ENCODE measurements at places on chromosomes 5 and 9.

GRCh38 chr5:17154211-17154996, 63.0 kb upstream of the BASP1 start:
- DNase-seq = no peak

DNA sequence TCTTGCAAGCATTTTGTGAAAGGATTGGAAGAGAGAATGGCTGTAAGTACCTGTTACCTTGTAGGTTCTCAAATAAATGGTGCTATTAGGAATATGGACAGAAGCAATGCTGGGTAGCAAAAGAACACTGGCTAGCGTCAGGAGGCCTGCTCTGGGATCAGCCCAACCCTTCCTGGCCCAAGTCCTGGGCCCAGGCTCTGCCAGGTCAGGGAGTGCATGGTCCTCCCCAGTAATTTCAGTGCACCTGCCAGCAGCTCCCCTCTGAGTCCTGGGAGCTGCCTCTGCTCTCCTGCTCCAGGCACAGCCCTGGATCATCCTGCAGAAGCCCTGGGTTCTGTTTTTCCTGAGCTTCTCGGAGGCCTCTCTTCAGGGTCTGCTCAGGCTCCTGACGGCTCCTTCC, 89.5 kb upstream of the ARAP3 start:
- no peak for DNase-seq

DNA sequence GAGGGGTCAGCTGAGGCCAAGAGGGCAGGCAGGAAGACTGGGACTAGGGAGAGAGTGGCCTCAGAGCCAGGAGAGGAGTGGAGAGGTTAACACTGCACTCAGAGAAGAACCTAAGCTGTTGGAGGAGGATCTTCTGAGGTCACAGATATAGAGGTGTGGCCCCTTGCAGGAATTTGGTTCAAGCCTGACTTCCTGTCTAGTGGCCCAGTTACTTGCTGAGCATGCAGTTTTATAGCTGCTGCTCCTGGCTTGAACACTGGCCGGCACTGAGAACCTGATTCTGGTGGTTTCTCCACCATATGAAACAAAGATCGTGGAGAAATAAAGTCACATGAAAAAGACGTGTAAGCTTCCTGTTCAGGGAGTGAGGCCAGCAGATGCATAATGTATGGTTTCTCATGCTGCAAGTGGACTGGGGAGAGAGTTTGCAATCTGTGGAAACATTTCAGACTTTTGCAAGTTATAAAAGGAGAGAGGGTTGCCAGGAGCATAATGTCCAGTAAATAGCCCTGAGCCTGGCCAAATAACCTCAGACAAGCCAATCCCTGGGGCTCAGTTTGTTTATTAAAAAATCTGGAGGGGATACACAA, 82.6 kb downstream of the GALNT10 start:
- DNase-seq = no peak

DNA sequence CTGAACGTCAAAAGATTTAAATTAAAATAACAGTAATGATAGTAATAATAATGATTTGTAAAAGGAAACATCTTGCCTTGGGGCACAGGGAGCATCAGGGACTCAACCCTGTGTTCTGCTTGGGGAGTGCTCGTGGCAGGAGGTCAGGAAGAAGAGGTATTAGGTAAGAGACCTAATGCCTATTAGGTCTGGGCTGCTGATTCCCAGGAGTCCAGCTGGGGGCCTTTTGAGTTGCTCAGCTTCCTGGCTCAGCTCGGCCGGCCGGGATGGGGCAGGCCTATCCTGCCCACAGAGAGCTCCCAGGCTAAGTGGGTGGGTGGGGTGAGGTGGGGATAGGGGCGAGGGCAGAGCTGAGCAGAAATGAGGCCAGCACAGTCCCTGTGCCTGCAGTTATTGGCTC, 17.5 kb downstream of the LMX1B start:
- no peak for DNase-seq

- DNase-seq = no peak
These were observed 95.2 kb downstream of the APTX start for GRCh38 chr9:32906213-32906612.

DNA sequence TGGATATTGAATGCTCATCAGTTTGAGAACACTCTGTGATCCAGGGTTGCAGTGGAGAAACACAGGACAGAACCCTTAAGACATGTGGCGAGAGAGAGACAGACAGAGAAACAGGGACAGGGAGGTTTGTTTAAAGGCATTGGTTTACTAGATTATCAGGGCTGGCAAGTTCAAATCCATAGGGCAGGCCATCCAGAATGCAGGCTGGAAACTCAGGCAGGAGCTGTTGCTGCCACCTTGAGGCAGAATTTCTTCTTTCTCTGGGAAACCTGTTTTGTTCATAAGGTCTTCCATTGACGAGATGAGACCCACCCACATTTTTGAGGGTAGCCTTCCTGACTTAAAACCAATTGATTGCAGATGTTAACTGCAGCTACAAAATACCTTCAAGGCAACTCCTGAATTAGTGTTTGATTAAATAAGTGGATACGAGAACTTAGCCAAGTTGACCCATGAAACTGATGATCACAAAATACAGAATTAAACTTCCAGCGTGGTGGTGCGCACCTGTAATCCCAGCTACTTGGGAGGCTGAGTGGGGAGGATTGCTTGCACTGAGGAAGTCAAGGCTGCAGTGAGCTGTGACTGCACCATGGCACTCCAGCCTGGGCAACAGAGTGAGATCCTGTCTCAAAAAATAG, 55.9 kb downstream of the NSUN2 start:
- no peak for DNase-seq

DNA sequence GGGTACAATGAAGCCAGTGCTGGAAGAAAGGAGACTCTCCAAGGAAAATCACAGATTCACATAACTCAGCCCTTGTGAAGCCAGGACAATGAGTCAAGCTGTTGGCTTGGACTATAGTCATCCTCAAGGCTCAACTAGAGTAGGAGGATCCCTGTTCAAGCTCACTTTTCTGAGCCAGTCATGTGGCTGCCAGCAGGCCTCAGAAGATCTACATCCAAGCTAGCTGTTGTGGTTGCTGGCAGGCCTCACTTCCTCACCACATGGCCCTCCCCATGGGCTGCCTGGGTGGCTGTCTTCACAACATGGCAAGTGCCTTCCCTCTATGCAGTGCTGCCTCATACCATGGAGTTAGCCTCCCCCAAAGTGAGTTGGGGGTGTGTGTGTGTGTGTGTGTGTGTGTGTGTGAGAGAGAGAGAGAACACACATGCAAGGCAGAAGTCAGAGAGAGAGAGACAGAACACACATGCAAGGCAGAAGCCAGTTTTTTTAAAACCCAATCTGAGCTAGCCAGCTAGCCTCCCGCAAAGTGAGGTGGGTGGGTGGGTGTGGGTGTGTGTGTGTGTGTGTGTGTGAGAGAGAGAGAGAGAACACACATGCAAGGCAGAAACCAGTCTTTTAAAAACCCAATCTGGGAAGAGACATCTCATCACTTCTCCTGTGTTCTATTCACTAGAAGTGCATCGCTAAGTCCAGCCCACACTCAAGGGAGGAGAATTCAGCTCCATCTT, 17.1 kb downstream of the SCAI start:
- no peak for DNase-seq

DNA sequence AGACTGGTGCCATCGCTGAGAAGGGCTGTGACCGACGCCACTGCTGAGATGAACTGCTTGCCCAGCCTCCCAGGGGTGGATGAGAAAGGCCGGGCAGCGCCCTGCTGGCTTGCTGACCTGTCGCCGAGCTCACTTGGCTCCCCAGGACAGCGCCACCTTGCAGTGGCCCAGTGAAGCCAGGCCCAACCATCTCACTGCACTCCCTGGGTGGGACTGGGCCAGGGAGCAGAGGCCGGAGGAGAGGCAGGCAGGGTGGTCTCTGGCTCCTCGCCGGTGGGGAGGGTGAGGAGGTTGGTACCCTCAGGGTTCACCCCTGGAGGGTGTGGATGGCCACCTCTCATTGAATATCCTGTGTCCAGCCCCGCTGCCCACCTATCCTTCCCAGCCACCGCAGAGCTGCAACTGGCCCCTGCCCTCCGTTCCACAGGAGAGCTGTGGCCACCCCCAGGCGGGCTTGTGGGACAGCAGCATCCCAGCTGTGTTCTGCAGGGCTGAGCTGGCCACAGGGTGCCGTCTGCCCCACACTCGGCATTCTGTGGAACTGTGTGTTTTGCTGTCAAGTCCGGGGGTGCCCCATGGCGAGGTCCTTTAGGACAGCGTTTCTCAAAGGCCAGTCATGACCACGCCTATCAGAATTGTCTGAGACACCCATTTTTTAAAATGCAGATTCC, 41.0 kb upstream of the FCN2 start:
- no peak for DNase-seq

DNA sequence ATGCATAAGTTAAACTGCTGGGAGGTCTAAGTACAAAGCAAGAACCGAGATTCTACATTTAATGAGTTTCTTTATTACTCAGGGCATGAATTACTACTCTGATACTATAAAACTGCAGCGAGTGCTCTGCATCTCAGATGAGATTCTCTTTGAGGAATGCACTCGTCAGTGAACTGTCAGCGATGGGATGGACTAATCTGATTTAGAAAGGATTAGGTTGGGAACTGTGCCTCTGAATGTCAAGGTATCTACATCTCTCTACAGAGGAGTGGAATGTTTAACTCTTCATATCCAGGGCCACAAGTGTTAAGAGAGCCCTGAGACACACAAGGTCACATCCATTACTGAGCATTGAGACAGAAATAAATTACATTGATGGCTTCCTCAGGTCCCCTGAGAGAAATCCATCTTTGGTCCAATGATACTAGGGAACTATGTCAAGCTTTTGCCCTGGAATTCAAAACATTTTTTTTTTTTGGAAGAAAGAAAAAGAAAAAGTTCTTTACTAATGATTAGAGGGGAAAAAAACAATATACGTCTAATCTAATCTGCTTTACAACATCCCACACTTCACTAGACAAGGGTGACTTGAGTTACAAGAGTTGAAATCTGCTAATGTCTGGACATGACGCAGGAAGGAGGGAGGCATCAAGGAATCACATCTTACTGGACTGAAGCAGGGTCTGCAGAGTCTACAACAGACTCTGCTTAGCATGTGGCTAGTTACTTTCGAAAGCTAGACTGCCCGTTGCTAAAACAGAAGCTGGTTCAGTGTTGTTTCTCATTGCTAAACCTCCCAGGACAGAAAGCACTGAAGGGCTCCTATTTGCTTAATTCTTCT, 270.0 kb upstream of the TLE4 start:
- DNase-seq = no peak

DNA sequence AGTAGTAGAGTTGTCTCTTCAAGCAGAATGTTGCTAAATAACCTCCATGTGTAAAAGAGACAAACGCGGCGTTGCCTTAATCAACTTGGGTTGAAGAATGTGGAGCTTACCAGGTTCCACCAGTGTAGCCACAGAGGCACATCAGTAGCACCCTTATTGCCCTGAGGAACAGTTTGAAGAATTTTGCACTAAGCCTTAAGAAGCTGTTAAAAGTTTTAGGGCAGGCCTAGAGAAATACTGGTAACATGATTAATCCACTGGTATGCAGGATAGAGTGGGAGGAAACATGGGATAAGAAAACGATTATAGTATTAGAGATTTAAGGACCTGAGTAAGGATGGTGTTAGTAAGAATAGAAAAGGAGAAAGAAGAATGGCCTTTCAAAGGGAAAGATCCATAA, 100.6 kb downstream of the ZCCHC7 start:
- no peak for DNase-seq

GRCh38 chr9:111501648-111502047, 17.5 kb upstream of the ECPAS start:
- DNase-seq = no peak

DNA sequence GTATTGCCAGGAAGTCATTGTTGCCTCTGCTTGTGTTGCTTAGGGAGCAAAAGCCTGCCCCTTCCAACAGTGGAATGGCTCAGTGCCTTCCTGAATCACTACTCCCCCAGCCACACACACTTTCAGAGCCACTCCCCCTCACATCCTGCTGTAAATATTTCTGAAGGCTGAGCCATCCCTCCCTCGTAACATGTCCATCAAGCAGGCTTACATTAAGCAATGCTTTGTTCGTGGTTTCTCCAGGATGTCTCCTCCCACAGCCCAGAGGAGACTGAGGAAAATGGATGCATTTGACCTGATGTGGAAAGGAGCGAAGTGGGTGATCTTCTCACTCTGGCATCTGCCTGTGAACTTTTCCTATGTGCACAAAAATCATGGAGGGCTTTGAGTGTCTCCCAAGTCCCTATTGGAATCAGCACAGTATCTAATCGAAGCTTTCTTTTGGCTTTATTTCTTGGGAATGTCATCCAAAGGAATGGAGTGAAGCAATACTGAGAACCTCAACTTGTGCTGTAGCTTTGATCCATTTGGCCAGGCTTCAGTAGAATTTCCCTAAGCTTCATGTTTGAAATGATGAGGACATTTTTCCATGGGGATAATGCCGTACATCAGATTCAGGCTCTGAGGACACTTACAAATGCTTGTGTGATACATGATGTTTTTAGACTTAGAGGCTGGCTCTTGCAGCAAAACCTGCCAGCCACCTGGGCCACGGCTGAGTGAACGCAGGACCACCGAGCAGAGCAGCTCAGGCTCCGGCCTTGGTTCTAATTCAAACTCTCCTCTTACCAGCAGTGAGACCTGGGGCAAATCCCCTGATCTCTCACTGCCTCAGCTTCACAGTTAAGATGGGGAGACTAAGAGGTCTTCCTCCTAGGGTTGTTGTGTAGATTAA, 389.1 kb downstream of the ENC1 start:
- no peak for DNase-seq

GRCh38 chr5:21236971-21237427, 1249.0 kb upstream of the CDH18 start:
- no peak for DNase-seq

DNA sequence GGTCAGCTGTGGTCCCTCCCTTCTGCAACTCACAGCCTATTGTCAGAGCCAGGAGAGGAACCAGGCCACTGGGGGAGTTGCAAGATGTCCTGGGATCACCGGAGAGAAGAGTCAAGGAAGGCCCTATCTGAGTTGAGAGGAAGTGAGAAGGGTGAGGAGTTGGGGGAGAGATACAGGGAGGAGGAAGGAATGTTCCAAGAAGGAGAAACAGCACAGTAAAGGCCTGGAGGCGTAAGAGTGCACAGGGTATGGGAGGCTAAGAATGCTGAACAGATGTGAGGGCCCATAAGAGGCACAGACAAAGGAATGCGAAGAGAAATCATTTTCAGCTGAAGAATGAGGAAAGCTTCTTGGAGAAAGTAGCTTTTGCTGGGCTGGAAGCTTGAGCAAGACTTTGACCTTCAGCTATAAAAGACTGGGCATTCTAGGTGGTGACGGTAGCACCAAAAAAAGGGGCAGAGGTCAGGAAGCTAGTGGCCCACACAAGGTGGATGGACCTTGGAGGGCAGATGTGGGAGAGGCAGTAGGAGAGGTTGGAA, 21.6 kb upstream of the CSF1R start:
- no peak for DNase-seq

DNA sequence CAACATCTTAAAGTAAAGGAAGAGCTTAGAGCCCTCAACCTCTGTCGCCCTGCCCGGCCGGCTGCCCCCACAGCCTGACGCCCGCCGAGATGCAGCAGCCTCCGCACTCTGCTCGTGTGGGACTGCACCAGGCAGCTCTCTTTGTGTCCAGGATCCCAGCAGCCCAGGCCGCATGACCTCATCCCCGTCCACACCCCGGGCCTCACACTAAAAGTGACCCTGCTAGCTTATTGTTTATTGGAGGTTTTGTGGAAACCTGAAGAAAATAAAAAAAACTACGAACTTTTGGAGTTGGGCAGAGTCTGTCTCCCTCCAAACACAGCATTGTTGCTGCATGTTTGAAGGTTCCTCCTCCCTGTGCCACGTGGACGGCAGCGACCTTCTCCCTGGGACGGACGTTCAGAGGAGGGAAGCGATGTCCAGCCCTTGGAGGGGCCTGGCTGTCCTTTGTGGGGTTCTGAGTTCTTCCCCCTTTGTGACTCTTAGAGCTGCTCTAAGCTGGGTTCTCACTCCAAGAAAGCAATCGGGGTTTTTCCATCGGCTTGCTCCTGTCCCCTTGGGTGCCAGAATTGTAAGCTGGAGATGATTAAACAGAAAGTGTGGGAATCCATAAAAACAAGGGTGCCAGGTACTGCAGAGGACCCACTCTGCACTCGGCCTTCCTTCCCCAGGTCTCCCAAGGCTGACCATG, 103.5 kb upstream of the COL5A1 start:
- DNase-seq = no peak
